ENCODE measurements at places on chromosomes 7 and 10.
A peak's percentile ranks its signal among the peaks of the same experiment; 100 is the strongest.

GRCh38 chr7:143285470-143285778, 666 bp downstream of the TMEM139 start:
- no peak for DNase-seq

DNA sequence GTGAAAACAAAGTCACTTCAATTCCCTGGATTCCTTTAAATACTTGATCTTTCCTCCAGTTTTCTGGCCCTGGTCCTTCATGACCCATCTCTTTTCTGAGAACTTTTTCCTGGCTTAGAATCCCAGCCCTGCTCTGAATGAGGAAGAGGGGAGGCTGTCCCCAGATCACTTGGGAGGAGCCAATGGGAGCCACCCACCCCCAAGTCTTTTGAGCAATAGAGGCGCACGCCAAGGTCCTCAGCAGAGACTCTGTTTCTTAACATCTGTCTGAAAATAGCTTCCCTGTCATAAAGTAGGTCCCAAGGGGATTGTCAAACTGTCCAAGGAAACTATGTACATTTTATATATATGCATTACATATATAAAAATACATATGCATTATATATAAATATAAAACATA, 126.8 kb downstream of the ADRA2A start:
- DNase-seq = no peak

DNA sequence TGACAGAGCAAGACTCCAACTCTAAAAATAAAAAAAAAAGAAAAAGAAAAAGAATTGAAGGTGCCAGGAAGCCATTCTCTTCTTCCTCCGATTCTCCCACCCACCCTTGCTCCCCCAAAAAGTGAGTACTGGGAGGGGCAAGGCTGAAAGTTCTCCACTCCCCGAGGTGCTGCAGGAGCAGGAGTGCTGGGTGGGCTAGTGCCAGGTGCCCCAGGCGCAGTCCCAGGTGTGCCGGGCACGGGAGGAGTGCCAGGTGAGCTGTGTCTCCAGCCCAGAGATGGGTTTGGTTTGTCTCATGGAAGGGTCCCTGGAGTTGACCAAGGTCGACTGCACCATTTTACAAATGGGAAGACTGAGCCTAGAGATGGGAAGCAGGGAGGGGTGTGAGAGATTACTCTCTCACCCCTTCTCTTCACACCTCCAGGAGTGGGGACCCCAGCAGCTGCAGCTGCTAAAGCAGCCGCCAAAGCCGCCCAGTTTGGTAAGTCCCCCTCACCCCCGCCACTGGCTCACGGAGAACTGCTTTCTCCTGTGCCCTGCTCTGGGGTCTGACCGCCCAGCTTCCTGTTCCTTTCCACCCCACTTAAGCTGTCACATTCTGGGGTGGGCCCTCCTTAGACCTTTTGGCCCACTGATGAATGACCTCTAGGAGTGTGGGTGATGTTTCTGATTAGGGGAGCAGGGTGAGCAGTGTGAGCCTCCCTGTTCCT, 26.2 kb upstream of the LIMK1 start:
- no peak for DNase-seq

DNA sequence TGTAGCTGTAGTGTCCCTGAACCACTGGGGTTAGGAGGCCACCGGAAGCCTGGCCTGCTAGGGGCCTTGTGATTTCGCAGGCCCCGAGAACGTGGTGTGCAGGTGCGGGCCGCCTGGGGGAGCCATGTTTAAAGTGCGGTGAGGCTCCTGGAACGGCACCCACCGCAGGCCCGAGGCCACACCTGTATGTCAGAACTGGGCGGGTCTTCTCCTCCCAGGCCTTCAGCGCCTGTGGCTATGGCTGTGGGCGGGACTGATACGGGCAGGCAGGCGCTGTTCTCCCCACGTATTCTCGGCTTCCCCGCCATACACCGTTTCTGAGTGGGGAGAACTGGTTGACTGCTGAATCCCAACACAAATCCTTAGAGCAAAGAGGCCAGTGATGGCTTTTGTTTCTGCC, 74.8 kb downstream of the DNAJB6 start:
- DNase-seq = peak; percentile 48

GRCh38 chr10:69912589-69912988, 110.9 kb downstream of the COL13A1 start:
- DNase-seq = no peak

GRCh38 chr7:28509251-28510025, 97.1 kb downstream of the CREB5 start:
- no peak for DNase-seq

DNA sequence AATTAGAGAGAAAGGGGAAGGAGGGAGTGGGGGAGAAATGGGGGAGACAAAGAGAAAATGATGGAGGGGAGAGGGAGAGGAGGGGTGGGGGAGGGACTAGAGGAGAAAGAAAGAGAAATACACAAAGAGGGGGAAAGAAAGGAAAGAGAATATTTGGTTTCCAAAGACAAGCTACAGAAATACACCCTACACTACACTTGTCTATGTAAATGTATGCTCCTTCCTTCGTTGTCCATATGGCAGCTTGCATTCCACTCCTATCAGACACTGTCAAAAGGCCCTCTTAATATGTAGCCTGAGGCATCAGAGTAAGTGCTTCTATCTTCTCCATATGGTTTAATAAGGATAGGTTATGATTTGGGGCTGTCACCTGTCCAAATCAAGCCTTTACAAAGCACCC, 92.8 kb upstream of the FEZF1 start:
- DNase-seq = no peak

DNA sequence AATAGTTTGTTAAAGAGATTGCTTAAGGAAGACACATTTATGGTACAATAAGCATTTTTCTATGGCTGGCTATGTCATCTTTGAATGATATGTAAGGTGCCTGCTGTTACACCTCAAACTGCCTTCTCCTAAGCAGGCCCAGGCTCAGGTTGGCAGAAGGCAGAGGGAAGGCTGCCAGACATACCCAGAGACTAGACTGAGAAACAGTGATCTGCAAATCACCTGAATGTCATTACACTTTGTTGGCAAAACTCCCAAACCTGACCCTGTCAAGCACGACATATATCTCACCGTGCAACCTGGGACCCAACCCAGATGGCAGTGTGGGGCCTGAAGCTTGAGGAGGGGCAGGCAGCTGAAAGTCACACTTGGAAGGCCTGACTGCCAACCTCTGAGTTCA, 136.6 kb upstream of the TARP start:
- no peak for DNase-seq

- no peak for DNase-seq
Measured at GRCh38 chr10:60200012-60200681, 189.5 kb downstream of the ANK3 start.

DNA sequence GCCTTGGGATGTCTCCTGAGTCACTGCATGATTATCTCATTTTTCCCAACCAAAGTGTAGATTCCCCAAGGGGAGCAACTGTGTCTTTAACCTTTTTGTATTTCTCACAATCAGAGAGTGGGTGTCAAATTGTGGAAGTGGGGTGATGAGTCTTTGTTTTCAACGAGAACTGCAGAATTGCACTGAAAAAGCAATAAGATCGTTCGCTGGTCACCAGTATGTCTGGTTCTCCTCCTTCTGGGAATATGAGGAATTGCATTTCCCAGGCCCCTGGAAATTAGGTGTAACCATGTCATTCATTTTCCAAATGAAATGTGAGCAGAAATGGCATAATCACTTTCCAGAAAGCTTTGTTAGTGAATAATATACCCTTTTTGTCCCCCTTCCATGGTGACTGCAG, 326.9 kb downstream of the GPAM start:
- DNase-seq = no peak

DNA sequence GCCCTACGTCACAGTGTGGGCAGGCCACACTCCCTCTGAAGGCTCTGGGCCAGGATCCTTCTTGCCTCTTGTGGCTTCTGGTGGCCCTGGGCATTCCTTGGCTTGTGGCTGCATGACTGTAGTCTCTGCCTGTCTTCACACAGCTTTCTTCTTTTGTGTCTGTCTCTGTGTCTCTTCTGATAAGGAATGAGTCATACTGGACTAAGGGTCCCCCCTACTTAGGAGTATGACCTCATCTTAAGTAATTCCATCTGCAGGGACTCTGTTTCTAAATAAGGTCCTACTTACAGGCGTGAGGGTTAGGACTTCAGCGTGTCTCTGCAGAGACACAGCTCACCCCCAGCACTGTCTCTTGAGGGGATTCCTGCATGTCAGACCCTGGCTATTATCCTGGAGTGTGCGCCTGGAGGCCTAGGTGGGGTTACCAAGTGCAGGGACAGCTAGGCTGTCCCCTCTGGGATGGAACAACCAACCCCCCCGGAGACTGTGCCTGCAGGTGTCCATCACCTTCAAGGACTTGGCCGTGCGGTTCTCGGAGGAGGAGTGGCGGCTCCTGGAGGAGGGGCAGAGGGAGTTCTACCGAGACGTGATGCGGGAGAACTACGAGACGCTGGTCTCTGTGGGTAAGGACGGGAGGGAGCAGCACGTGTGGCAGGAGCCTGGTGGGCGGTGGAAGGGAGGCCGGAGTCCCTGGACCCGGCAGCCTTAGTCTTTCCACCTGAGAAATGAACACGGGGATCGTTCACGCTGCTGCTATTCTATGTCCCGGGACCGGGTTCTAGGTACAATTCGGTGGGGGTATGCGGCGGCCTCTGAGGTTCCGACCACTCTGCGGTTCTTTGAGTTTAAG, 54.1 kb downstream of the ZNF467 start:
- DNase-seq = no peak

DNA sequence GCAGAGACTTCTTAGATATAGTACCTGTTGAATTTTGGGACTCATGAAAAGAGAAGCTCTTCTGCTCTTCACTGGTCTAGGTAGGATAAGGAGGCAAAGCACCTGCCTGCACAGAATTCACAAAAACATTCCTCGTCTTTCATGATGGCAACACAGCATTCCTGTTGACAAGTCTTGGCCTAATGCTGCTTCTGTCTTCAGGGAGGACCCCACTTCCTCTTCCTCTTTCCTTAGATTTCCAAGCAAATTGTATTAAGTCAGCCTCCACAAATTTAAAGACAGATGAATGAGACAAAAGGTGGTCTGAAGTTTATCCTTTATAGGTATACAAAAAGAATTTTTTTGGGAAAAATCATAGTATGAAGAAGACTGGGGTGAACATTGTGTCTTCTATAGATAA, 64.9 kb downstream of the DNAJB9 start:
- DNase-seq = no peak

DNA sequence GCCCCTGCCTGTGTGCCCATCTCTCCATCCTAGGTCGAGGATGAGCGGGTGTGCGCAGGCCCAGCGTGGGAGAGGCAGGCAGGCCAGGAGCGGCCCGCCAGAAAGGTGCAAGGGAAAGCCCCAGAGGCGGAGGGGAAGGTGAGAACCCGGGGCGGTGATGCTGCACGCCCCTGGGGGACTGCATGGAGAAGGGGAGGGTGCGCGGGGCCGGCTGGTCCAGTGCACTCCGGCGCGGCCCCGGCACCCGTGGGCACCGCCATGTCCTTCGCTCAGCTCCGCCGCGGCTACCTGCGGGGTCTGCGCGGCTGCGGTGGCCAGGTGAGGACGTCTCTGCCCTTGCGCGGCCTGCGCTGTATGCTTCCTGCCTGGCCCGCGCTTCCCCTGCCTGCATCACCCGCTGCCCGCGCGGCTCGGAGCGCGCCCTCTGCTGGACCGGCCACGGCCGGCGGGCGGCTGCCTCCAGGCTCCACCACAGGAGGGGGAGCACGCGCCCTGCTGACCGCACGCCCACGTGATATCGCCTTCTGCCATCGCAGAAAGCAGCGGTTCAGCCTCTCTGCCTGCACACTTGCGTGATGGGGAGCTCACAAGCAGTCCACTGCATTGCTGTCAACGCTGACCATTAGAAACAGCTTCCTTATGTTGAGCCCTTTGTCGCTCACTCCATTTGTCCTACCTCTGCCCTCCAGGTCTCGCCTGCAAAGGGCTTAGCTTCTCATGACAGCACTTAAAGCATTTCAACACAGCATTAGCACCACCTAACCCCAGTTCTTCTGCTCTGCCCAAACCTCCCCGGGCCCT, 73.9 kb downstream of the CXCL12 start:
- peak; percentile 64 for DNase-seq

- DNase-seq = no peak
Measured at GRCh38 chr10:2979306-2979705, 88.0 kb upstream of the PFKP start.

GRCh38 chr7:1136841-1137516, 23.0 kb downstream of the ZFAND2A start:
- no peak for DNase-seq

- DNase-seq = no peak
Measured at GRCh38 chr7:147650991-147651390, 939.6 kb upstream of the C7orf33 start.

- DNase-seq = peak; percentile 48
Measured at GRCh38 chr7:143408686-143409561, at the start of gene EPHA1. Gene EPHA1, minus strand, starts transcription at chr7:143408856. Its CDS starts 51 bp downstream, at chr7:143408805.

- DNase-seq = no peak
Measured at GRCh38 chr7:15891151-15891881, 204.8 kb upstream of the MEOX2 start.
